ENCODE measurements at places on chromosomes 3 and 15.

GRCh38 chr15:64695561-64695992, 79.8 kb downstream of the RBPMS2 start:
- DNase-seq: no peak

DNA sequence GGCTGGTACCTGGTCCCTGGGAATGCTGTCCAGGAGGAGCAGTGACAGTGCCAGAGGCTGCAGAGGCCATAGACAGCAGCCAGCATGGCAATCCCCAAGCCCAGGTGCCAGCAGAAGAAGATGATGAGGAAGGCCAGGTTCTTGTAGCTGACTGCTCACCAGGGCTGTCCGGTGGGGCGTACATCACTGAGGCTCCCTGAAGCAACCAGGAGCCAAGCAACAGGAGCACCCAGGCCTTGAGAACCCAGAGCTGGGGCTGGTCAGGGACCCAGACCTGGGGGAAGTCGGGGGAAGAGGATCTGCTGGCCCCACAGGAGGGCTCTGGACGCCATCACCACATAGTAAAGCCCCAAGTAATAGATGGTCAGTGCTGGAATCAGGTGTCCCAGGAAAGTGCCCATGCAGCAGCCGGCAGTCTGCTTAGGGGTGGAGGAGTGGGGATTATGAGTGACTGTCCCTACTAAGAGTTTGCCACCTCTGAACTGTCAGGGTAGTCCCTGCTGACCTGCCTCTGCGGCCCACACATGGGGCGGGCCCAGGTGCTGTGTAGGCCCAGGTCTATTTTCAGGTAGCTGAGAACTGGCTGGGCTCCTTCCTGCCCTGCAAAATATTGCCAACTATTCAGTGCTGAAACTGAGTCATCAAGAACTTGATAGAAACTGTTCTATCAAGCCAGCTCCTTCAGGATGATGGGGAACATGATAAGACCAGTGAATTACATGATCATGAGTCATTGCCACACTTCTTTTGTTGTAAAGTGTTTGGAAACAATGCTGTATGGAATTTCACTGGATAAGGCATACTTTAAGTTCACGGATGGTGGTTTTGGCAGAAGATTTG, 68.7 kb downstream of the CHRD start:
- no peak for DNase-seq

GRCh38 chr3:188084752-188085583, 69.0 kb upstream of the LPP start:
- DNase-seq: no peak

DNA sequence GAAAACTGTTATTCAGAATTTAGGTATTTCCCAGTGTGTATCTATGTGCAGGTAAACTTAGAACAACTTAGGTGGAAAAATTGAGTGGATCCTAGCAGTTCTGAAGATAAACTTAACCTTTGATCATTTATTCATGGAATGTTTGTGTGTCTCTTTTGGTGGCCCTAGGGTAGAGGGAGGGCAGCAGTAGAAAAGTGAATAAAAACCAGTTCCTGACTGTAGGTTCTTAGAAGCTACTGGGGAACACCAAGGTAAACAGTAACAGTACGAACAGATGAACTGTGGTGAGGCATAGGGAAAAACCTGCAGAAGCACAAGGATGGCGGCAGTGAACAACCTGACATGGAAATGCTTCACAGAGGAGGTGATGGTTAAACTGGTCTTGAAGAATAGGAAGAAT, 2.5 kb downstream of the SNRK start:
- no peak for DNase-seq

Data from hypothalamus (tissue), 51 donors.